ENCODE measurements at places on chromosomes 2 and 18. TPM values are rescaled to one million over a fixed set of nuclear protein-coding genes. Genes with fewer than 3 reads are reported as not detected.

DNA sequence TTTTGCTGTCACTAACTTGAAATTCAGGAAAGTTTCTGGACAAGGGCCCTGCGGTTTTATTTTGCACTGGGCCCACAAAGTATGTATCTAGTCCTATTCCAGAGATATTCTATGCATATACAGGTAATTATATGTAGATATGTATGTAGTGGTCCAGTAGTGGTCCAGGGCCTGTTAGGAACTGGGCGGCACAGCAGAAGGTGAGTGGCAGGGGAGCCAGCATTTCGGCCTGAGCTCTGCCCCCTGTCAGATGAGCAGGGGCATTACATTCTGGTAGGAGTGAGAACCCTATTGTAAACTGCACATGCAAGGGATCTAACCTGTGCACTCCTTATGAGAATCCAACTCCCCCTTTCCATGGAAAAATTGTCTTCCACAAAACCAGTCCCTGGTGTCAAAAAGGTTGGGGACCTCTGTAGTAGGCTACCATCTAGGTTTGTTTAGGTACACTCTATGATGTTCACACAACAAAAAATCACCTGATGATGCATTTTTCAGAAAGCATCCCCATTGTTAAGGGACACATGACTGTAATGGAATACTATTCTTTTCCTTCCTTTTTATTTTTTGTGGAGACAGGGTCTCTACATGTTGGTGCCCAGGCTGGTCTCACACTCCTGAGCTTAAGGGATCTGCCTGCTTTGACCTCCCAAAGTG lies 2.8 kb upstream of the PPP4R3B start:
- peak; percentile 62 for DNase-seq

- DNase-seq, result no peak
Observed at GRCh38 chr2:120989512-120990441, 254.1 kb downstream of the GLI2 start.

GRCh38 chr2:149223472-149224095 lies 106.8 kb upstream of the LYPD6 start:
- no peak for DNase-seq

DNA sequence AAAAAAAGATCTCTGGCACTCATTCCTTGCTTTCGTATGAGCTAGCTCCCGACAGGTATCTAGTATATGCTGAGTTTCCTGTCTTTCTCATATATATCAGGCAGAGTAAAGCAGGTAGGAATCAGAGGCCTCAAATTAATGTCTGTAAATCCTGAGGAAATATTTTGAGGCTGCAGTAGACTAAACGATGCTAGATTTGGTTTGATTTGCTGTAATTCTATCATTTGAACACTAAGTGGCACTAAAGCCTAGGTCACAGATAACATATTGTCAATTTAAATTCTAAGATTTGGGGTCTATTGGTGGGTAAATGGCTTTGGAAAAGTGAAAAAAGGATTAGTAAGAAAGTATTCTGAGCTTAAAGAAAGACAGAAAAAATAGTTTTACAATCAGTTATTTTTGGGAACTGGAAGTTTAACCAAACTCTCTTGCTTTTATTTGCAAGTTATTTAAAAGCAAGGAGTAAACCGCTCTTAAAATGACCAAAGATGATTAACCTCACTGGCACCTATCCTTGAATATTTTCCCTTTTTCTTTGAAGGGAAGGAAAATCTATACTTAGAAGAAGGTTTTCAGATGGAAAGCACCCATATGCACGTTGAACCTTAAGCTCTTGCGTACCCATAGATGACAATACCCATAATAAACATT lies 37.6 kb upstream of the SLC4A10 start:
- DNase-seq, result peak; percentile 7

Gene IL1F10
- polyA plus RNA-seq, result not detected

Measured in A549 (cell line).